ENCODE measurements at places on chromosomes 4 and X. TPM values are rescaled to one million over a fixed set of nuclear protein-coding genes. Genes with fewer than 3 reads are reported as not detected.

The MSX1 gene
- total RNA-seq = 5.4 TPM

The BGN gene
- total RNA-seq = 71.8 TPM

The CFP gene
- total RNA-seq = 0.38 TPM

The TMEM47 gene
- total RNA-seq = 43.4 TPM

The CXorf65 gene
- total RNA-seq = not detected

The ERVMER34-1 gene
- total RNA-seq = not detected

The RIBC1 gene
- total RNA-seq = not detected

The MED14 gene
- 31.4 TPM for total RNA-seq

The ODAM gene
- not detected for total RNA-seq

The YIPF7 gene
- 0.33 TPM for total RNA-seq

The TLR6 gene
- total RNA-seq = 2.3 TPM

The CT47A1 gene
- not detected for total RNA-seq

The SYTL4 gene
- total RNA-seq = 8.8 TPM

The PABPC4L gene
- 0.98 TPM for total RNA-seq

The KLHL13 gene
- 6.3 TPM for total RNA-seq

The NXF2 gene
- total RNA-seq = not detected

The P2RY8 gene
- not detected for total RNA-seq

The CSN1S1 gene
- total RNA-seq = not detected

The OCIAD1 gene
- 86.9 TPM for total RNA-seq

The SPATA4 gene
- total RNA-seq = not detected

The FAAH2 gene
- total RNA-seq = 0.33 TPM

The STARD8 gene
- total RNA-seq = 9.3 TPM

The PABPC1L2A gene
- not detected for total RNA-seq

The UCP1 gene
- not detected for total RNA-seq

The REELD1 gene
- not detected for total RNA-seq

The RPA4 gene
- total RNA-seq = 4.5 TPM

The ARHGAP6 gene
- total RNA-seq = 1.3 TPM

The VSIG1 gene
- total RNA-seq = 0.65 TPM

The TCEAL7 gene
- 1.5 TPM for total RNA-seq

The MAGEB10 gene
- not detected for total RNA-seq

The AADAT gene
- 1.6 TPM for total RNA-seq

The PLXNA3 gene
- 21.6 TPM for total RNA-seq
